ENCODE measurements at places on chromosomes 7 and 10.

- no peak for DNase-seq
These were observed 1118.9 kb upstream of the CELF2 start for GRCh38 chr10:9898633-9899395.

GRCh38 chr10:5369362-5370158, 4.8 kb downstream of the UCN3 start:
- DNase-seq, result no peak

GRCh38 chr10:96513305-96513697, 425 bp downstream of the TLL2 start:
- peak; percentile 26 for DNase-seq

DNA sequence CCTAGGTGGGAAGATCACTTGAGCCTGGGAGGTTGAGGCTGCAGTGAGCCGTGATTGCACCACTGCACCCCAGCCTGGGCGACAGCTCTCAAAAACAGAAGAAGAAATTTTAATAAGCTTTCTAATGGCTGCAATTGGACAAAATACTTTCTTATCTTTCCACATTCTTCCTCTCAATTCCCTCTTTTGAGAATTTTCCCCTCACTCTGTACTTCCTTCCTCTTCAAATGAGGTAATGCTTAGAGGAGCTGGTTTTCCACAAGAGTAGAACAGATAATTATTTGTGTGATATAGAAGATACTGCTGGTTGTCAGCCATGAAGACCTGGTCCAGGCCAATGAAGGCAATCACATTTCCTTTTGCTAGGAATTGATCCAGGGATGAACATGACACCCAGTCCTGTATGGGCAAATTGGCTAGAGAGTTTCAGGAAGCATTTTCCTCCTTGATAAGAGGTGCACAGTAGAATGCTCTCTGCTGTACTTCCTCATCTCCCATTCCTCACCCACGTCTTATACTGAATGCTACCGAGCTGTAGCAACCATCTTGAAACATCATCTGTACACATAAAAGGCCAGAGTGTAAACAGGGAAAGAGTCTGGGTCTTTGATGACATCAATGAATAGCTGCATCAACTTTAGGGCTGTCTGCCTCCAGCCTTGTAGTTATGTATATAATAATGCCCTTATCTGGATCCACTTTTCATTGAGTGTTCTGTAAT, 103.9 kb downstream of the CDK6 start:
- no peak for DNase-seq

GRCh38 chr10:23191764-23192711, at the start of gene PTF1A:
Gene PTF1A (plus strand): TSS chr10:23192312. CDS start chr10:23192531, 219 bp downstream.
- DNase-seq, result no peak

- DNase-seq, result no peak
These were observed 265.9 kb upstream of the DGKB start for GRCh38 chr7:15168489-15168888.

GRCh38 chr7:85638394-85638793, 451.5 kb upstream of the SEMA3D start:
- no peak for DNase-seq

Data from CD4-positive, alpha-beta T cell treated with Interleukin-1 beta for 1 hour (primary cell).